ENCODE measurements at places on chromosomes 3 and 15.

DNA sequence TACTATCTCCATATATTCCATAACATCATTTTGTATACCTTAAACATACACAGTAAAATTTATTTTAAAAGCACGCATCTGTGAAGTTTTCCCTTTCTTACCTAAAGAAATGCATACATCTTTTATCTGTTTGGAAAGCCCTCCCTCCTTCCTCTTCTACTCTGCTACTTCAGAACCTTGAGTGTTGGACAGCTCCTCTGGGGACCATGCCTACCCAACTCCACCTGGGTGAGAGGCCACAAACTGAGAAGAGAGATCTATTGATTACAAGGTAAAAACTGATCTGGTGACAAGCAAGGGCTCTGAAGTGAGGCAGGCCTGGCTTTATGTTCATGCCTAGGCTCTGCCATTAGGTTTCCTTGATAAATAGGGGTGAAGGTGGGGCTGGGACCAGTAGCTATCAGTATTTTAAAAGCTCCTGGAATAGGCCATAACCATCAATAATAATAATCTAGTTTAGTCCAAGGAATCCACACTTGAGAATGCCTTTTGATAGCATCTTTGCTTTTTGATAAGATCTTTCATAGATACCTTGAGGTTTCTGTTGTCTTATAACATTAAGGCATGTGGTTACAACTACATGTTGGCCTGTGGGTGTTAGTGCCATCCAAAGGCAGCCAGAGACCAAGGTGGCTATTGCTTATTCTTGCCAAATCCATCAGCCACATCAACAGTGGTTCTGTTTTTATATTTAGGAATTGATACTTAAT, 148.8 kb downstream of the KCNMB2 start:
- DNase-seq, result peak; percentile 35

DNA sequence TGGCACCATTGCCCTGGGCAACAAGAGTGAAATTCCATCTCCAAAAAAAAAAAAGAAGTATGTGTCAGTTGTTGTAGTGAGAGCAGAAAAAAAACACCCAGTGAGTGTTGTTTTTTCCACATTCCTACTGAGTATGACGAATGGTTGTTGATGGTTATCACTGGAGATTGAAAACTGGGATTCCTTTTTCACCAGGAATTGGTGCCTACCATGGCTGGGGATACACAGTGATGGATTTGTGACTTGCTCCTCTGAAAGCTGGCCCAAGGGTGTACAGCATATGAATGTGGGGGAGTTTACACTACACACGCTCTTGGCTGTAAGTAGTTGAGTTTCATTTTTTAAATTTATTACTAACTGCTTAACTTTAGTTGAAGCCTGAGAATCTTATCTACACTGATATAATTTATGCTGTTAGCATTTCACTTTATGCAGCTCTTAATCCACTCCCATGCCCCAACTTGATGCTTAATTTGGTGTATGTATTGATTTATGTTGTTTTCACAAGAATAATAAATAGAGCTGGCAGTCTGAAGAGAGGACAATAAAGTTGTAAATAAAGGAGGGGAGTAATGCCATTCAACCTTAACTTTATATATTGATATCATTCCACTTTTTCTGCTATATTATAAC, 56.0 kb upstream of the MME start:
- no peak for DNase-seq

- DNase-seq, result no peak
These were observed 1.3 kb upstream of the THBS1 start for GRCh38 chr15:39579487-39580116.

DNA sequence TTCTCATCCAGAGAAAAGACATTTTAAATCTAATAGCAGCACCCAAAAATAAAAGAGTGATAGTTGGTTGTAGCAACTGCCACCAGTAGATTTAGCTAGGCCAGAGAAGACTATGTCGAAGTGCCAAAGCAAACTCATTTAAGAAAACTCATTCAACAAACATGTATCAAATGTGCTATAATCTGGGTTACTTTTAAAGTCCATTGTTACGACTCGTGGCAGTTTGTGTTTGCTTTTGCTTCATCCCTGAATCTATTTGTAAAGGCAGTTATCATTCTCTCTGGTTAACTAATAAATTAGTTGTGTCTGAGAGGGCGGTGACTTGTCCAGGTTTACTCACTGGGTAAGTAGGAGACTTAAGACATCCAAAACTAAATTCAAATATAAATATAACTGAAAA, 159.4 kb downstream of the ZIC4 start:
- DNase-seq, result no peak

- DNase-seq, result peak; percentile 58
These were observed 14.3 kb downstream of the RHOA start for GRCh38 chr3:49397470-49397869.

- no peak for DNase-seq
These were observed 63.0 kb upstream of the ACP3 start for GRCh38 chr3:132254076-132254755.

DNA sequence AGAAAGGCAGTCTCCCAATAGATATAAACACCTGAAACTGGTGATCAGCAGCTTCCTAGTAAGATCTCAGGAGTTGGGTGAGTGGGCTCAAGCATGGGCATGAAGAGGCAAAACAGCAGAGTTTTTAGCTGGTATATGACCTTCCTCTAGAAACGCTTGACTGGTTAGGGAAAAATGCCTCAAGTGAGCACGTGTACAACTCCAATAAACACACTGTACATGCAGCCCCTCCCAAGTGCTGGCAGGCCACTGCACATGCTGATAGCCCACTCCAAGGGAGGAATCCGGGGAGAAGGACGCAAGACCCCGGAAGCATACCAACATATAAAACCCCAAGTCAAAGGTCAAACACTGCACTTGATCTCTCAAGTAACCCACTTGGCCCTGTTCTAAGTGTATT, 143.0 kb downstream of the FMN1 start:
- no peak for DNase-seq

DNA sequence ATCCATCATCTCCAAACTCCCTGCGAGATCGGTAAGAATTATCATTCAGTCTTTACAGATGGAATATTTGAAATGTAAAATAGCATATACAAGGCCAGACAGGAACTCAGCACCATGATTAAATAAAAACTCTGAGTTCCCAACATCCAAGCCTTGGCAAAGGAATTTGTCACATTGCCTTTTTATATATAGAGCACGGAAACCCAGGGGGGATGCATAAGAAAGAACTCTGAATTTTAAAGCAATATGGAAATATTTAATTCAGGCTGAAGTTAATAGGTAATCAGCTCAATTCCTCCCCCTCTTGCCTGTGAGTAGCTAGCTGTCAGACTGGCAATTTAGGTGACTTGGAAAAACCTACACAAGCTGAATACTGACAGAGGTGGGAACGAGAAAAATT, 217.9 kb upstream of the KCNMB2 start:
- no peak for DNase-seq

DNA sequence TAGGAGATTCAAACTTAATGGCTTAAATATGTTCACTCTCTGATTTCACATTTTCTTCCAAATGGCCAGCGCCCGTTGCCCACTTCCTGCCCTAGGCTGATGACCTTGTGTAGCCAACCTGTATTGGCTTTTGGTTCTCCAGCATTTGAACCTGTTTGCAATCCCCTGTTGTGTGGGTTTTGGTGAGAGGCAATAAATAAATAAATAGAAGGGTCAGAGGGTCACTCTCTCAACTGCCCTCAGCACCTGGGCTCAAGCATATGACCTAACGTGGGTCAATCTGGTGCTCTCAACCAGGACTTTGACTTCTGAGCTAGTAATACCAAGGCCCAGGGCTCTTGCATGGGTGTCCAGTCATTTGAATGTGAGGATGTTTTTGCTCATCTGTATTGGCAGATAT, 1.8 kb upstream of the SRP14 start:
- no peak for DNase-seq

DNA sequence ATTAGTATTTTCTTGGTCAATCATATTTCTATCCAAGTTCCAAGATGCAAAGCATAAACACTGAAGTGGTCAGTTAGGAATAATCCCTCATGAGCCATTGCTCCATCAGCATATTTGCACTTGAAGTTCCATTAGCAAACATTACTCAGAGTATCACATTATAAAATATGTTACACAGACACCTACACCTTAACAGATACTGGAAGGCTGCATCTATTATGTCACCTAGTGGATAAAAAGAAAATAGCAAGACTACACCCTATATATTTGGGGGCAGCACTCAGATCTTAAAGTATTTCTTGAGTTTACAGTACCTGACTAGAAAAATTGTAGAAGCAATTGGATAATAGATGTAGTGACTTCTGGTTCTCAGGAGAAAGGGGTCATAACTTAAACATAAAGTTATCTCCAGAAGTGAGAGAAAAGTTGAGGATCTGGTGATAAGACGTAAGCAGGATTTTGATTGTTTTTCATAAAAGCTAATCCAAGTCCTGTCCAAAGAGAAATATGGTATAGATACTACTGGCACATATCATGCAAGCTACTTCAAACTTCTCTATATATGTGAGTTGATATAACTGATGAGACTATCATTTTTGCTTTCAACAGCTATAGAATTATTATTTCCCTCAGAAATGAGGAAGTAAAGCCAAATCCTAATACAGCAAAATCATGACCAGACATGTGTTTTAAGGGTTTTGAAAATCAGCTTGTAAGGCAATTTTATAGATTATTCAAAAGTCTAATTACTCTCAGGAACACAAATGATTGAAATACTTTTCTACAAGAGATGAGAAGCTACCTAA, 422.2 kb downstream of the GBE1 start:
- peak; percentile 36 for DNase-seq

DNA sequence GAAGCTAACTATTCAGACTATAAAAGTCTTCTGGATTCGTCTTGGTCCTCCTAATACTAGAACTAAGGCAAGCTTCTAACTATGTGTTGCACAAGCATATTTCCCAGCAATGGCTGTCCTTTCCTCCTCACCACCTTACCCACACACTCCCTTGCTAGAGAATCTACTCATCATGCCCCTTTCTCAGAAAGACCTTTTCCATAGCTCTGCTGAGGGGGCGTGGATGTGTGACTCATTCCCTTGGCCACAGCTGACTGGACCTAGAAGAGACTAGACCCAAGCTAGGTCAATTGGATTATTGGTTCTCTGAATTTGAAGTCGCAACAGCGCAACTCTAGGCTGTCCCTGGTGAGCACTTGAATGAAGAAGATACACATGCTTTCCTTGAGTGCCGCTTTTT, 47.1 kb downstream of the ERC2 start:
- no peak for DNase-seq

DNA sequence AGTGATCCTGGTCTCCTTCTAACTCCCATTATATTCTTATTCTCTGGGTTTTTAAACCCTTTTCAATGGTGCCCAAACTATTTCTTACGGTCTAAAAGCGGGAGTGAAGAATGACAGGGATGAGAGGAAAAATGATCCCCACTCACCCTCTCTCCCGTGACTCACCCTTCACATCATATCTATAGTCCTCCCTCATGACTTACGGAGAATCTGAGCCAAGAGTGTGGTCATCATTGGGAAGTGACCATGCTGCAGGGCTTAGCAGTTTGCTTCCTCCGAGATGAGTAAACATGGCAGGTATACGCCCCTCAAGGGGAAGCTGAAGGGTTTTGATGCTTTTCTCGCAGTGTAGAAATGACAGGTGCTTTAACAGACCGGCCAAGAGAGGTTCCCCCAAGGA, 274.0 kb downstream of the RYR3 start:
- DNase-seq, result no peak

GRCh38 chr15:38176155-38176554, 76.5 kb upstream of the SPRED1 start:
- DNase-seq, result peak; percentile 8

DNA sequence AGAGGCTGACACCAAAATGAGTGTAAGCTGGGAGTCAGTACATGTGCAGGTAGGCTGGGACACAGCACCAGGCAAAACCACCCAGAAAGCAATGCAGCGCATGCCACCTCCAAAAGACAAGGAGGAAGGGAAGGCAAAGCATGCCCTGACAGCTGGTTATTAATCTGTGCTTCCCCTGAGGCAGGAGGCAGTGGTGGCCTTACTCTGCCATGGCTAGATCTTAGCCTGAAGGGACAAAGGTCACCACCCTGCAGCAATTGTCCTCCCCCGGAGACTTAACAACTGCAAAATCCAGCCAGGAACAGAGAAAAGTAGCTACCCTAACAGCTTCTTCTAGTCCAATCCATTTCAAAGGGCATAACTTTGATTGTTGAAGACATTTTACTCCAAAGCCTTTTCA, 73.7 kb downstream of the PLD1 start:
- DNase-seq, result no peak

DNA sequence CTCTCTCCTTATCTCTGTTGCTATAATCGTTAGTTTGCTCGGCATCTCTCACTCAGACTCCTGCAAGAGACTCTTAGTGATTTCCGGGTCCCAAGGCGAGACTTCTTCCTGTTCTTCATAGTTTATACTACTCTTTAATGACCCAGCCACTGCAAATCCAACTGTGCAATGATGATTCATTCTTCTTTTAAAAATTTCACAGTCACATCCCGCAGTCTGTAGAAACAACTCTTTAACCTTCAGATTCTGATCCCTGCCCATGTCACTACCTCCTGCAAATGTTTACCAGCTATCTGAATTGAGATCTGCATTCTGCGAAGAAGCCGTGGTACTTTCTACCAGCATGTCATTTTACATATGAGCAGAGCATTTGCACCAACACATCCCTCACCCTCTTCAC, 2.8 kb upstream of the VGLL3 start:
- no peak for DNase-seq

- no peak for DNase-seq
These were observed 27.2 kb downstream of the VEPH1 start for GRCh38 chr3:157475921-157476414.

DNA sequence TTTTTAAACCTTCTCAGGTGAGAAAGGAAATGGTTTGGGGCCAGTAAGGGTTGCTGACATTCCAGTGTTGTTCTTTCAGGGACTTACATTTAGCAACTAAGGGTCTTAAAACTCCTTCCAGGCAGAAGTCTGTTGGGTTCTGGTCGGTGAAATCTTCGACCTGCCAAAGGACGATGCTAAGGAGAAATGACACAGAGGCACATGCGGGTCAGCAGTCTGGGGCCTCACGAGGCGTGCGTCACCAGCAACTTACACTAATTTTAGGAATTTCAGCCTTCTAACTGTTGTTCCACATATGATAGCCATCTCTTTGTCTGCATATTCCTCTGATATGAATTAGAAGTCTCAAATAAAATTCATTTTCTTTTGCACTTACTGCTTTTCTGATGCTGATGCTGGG, 64.1 kb upstream of the TMEM108 start:
- DNase-seq, result no peak

DNA sequence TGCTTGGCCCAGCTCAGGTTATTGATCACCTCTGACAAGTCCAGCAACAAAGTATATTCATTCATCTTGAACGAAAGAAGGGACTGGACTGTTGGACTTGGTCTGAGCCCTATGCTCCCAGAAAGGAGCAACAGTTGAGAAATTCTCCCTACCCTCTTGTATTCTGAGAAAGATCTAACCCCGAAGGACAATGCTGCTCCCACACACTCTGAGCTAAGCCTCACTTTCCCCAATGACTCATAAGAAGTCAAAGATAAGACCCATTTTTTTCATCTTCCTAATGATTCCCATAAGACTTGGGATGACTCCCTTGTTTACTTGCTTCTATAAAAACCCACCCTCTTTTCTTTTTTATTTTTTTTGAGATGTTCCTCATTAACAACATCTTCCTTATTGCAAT, 549.4 kb upstream of the MDFIC2 start:
- no peak for DNase-seq
